Natural killer cell treated with Interleukin-12 subunit alpha and Interleukin-12 subunit beta and Interleukin-15 and Interleukin-18, amount 100 ng/mL, for 72 hours (primary cell): ENCODE measurements at places on chromosomes 13 and 19. TPM values are rescaled to one million over a fixed set of nuclear protein-coding genes. Genes with fewer than 3 reads are reported as not detected.

- no peak overlapping the region for H3K4me3 ChIP-seq
- no peaks in the 10 kb centered on the region for H3K4me1 ChIP-seq
- DNase-seq: no peak
- no peak overlapping the region for H3K27ac ChIP-seq
Observed at GRCh38 chr13:36166046-36166445, 34.9 kb upstream of the DCLK1 start.

DNA sequence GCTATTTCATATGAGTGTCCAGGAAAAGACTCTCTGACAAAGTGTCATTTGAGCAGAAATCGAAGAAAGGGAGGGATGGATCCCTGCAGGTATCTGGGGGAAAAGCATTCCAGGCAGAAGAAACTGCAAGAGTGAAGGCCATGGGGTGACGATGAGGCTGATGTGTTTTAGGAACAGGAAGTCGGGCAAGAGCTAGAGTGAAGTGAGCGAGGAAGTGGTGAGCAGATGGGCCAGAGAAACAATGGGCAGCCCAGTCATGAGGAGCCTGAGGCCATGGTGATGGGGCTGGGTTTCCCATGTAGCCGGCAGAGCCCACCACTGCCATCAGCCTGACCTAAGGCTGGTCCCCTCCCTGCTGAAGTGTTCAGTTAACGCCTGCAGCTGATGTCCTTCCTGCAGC, 150.2 kb downstream of the TNFSF13B start:
- no peak overlapping the region for H3K27ac ChIP-seq
- H3K36me3 ChIP-seq: no peaks in the 10 kb centered on the region
- no peak for DNase-seq
- H3K4me1 ChIP-seq: no peaks in the 10 kb centered on the region
- no peak overlapping the region for H3K4me3 ChIP-seq

GRCh38 chr19:55433292-55433691, 9.8 kb downstream of the SHISA7 start:
- peaks cover 2% of the 10 kb centered on the region for H3K4me1 ChIP-seq
- H3K27me3 ChIP-seq: peaks cover 32% of the 10 kb centered on the region
- no peak overlapping the region for H3K4me3 ChIP-seq
- no peaks in the 10 kb centered on the region for H3K36me3 ChIP-seq

- no peaks in the 10 kb centered on the region for H3K4me1 ChIP-seq
- H3K36me3 ChIP-seq: no peaks in the 10 kb centered on the region
- DNase-seq: no peak
- H3K27me3 ChIP-seq: no peaks in the 10 kb centered on the region
- no peak overlapping the region for H3K27ac ChIP-seq
- H3K4me3 ChIP-seq: no peak overlapping the region
Observed at GRCh38 chr13:101291206-101291605, 125.1 kb downstream of the NALCN start.

DNA sequence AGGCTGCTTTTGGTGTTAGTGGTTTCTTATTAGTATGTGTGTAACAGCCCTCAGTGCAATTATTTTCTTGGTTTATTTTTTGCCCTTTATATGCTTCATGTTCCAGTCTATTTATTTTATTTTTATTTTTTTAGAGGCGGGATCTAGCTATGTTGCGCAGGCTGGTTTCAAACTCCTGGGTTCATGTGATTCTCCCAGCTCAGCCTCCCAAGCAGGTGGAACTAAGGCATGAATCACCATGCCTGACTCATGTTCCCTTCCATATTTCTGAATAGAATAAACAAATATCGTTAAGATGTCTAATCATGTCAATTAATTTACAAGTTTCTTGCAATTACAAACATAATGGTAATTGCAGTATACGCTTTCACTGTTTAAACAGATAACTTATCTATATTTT, 11.7 kb downstream of the SKA3 start:
- H3K27me3 ChIP-seq: no peaks in the 10 kb centered on the region
- H3K27ac ChIP-seq: no peak overlapping the region
- no peak overlapping the region for H3K4me3 ChIP-seq
- no peak for DNase-seq

- peaks cover 4% of the 10 kb centered on the region for H3K36me3 ChIP-seq
- H3K27ac ChIP-seq: no peak overlapping the region
- no peak overlapping the region for H3K4me3 ChIP-seq
Observed at GRCh38 chr13:113554333-113554700, 30.2 kb upstream of the TFDP1 start.

GDF15 gene
- total RNA-seq: not detected

ZNF724 gene
- 9.3 TPM for total RNA-seq

MBD3L3 gene
- total RNA-seq: not detected
